ENCODE measurements at places on chromosomes 16 and 17. TPM values are rescaled to one million over a fixed set of nuclear protein-coding genes. Genes with fewer than 3 reads are reported as not detected.

GRCh38 chr17:50495918-50496317, 12.3 kb upstream of the MYCBPAP start:
- no peak for DNase-seq

- no peak for DNase-seq
Observed at GRCh38 chr17:82465023-82465603, 6.6 kb downstream of the NARF start.

DNA sequence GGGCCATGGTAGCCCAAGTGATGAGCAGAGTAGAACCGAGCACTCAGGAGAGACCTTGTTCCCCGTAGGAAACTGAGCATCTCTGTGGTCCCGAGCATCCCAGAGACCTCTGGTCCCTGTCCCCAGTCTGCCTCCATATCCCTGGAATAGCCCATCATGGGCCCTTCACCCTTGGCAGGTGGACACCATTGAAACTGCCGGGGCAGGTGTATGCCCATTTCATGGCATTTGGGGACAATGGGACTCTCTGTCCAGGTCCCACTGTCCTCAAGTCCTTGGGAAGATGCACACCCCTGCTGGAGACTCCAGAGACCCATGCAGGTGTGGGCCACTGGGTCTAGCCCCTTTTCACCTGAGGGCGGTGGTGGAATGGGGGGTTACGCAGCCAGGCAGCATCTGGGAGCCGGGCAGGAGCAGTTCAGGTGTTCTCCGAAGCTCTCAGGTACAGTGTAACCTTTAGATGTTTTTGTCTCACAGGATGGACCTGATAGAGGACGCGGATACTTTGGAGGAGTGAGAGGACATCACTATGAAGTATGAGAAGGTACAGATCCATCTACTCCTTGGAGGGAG, 75.9 kb downstream of the GOSR1 start:
- no peak for DNase-seq

- no peak for DNase-seq
Observed at GRCh38 chr17:34837876-34838478, 123.3 kb downstream of the CCT6B start.

GRCh38 chr16:83717308-83717707, 90.5 kb upstream of the HSBP1 start:
- DNase-seq: no peak

DNA sequence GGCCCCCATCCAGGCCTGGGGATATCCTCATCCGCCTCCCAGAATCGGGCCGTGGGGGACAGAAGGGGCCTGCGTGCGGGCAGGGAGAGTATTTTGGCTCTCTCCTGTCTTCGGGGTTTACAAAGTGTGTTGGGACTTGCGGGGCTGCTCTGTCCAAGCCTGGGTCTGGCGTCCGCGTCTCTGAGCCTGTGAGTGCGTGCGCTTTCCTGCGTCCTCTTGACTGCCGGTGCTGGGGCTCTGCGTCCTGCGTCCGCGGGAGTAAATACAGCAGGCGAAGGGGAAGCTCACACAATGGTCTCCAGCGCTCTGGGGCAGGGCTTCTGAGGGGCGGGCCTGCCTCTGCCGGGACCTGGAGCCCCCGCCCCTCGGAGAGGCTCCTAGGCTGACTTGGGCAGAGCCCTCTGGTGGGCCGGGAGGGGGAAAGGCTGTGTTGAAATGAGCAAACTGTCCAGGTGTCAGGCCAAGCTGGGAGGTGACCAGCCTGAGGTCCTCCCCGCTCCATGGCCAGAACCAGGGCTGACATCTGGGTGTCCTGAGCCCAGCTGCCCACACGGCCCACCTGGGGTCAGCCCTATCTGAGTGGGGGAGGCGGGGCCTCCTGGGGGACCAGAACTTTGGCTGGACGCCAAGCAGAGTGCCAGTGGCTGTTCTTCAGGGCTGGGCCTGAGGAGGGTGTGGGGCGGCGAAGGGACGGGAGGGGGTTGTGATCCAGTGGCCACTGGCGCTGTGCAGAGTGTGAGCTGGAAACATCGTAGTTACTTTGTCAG, 233.6 kb downstream of the SEC14L1 start:
- DNase-seq: peak; percentile 90

GRCh38 chr16:48617104-48617705, 7.2 kb upstream of the N4BP1 start:
- DNase-seq: no peak

- no peak for DNase-seq
Observed at GRCh38 chr17:15513856-15514459, 46.5 kb upstream of the CDRT4 start.

DNA sequence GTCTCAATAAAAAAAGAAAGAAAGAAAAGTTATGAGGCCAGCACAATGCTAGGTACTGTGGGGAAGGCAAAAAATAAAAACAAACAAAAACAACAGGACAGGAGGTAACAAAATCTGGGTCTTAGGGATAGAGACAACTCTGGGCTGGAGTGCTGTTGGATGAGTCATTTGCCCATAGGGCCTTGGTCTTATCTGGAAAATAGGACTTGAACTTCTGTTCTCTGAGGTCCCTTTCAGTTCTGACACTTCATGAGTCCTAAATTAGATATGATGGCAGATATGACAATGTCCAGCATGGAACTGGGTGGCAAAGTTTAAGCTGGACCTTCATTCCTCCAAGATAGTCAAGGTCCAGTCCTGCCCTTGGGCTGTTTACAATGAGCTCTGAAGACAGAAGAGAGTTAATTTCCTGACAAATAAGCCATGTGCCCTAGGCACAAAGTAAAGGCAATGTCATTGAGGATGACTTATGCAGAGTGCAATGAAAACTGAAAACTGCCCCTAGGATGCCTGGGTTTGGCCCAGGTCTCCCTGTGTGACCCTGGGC, 8.9 kb upstream of the HDAC5 start:
- no peak for DNase-seq

DNA sequence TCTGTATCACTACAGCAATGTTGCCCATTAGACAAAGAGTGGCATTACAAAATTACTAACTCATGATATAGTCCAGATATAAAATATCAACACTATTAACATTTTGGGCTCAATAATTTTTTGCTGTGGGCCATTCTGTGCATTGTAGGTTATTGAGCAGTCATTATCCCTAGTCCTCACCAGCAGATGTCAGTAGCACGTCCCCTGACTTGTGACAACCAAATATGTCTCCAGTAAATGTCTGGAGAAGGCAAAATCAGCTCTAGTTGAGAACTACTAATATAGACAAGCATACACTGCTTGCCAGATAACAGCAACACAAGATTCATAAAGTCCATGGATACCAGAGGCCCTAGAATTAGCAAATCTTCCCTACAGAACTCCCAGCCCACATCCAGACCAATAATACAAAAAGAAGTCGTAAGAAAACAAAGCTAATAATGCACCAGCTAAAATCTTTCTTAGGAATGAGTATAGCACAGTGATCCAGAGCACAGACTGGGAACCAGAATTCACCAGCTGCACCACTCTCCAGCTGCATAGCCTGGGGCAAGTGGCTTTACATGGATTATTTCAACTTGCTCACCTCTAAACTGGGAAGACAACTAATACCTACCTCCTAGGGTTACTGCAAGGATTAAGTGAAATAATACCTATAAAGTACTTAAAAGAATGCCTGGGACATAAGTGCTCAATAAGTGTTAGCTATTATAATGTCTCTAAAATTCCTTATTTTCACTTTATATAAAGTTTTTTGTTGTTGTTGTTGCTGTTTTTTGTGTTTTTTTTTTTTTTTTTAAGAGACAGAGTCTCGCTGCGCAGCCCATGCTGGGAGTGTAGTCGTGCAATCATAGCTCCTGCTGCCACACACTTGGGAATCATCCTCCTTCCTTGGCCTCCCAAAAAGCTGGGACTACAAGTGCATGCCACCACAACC, 23.7 kb downstream of the HELZ start:
- peak; percentile 63 for DNase-seq

DNA sequence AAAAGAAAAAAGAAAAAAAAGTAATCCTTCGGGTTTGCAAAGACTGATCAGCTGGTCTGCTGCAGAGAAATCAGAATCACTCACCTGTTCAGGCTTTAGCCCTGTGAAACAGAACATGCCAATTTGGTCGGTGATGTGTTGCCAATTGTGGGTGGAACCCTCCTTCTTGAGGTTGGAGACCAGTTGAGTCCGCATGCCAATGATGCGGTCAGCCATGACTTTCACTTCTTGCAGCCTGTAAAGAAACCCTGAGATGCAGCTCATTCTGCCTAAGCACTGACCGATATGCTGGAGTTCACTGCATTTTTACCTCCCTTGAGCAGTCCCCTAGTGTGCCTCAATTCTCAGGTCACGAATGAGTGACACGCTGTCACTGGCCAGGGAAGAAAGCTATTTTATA, 24.8 kb upstream of the SLC38A7 start:
- DNase-seq: no peak

The TBC1D3G gene
- total RNA-seq: not detected

- DNase-seq: peak; percentile 51
Observed at GRCh38 chr17:45150911-45151809, 2.9 kb downstream of the HEXIM1 start.

- DNase-seq: peak; percentile 87
Observed at GRCh38 chr17:68456339-68457167, 743 bp downstream of the WIPI1 start.

DNA sequence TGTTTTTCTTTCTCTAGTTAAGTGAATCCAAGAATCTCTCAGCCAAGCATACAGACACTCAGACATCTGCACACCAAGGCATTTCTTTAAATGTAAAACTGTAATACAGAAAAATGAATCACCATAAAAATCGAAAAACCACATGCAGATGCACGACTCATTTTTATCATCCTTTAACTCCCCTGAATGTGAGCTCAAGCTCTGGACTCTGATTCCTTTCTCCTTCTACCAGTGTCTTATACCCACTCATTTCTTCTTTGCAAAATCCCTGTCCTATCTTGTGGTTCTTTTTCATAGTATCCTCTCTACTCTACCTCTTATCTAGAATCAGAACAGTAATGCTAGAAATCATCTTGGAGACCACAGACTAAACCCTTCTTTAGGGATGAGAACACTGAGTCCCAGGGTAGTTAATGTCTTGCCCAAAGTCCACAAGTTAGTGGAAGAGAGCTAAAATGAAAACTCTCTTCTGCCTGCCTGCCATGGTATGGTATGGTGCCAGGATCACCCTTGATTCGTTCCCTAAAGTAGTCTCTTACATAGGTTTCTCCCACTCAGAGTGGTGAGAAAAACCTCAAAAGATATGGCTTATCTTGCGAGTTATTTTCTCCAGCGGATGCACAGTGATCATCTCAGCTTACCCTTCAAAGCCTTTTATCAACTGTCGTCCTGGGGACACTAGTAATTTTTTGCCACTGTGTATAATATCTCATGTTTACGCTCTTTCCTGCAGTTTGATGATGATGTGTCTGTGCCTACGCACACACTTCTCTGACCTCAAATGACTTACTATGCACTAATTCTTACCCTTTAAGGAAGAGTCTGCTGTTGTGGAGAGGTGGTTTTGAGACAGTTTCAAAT, 30.2 kb downstream of the BRD7 start:
- DNase-seq: no peak

GRCh38 chr17:30332057-30332542, 1.8 kb downstream of the TMIGD1 start:
- no peak for DNase-seq

DNA sequence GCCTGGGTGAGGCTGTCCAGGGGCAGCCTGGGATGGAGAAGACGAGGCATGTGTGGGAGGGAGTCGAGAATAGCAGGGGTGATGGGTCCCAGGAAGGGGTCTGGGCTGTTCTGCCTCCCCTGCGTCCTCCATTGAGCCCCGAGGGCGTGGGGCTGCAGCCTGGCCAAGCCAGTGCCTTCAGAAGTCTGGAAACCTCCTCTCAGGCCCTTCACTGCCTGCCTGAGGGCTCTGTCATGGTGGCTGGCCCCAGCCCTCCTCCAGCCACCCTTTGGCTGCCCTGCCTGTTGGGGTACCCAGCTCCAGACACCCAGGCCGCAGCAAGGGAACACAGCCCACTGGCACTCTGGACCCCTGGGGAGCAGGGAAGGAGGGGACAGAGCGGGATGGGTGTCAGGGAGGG, 27.6 kb downstream of the ENGASE start:
- DNase-seq: no peak

- no peak for DNase-seq
Observed at GRCh38 chr16:70660672-70661350, 14.5 kb downstream of the IL34 start.

The KRTAP3-1 gene
- not detected for total RNA-seq

DNA sequence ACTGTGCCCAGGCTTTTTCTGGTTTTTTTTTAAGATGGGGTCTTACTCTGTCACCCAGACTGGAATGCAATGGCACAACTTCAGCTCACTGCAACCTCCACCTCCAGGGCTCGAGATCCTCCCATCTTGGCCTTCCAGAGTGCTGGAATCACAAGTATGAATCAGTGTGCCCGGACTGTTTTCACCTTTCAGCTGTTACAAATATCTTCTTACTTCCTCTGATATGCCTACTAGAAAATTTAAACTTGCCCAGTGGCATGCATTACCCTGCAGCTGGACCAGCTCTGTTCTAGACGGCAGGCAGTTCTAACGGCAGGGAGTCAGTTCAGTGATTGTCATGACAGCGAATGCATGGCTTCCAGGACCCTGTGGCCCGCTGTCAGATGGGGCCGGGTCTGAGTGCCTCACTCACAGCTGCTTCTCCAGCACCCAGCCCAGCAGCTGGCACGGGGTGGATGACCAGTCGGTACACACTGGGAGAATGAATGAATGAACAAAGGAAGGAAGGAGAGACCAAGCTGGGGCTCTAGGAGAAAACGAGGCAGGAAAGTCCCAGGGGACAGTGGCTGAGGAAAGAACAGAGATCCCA, 28.0 kb upstream of the LITAF start:
- DNase-seq: no peak

The WNT9B gene
- total RNA-seq: not detected

The CLDN9 gene
- total RNA-seq: not detected

The CDH3 gene
- total RNA-seq: not detected

GRCh38 chr16:10561425-10561824, 19.0 kb downstream of the EMP2 start:
- DNase-seq: no peak

DNA sequence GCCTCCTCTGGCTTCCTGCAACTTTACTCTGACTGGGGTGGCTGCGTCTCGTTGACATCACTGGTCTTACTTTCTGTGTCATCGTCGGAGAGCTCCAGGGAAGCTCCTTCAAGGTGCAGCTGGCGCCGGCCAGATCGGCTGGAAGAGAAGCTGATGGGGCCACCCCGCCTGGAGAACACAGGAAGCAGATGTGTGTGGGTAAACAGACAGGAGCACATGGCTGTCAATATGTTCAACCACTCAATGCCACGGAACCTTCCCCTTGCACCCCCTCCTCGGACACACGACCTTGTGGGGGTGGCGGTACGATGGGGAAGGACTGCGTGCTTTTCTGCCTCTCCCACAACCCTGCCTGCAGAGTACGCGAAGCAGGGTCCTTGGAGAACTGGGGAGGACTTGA, 40.1 kb downstream of the NDEL1 start:
- DNase-seq: no peak

GRCh38 chr17:81990836-81991683, 13.6 kb downstream of the ASPSCR1 start:
- DNase-seq: no peak

Data from endothelial cell of umbilical vein (primary cell).